H7 (cell line): ENCODE measurements at places on chromosomes 4 and X. TPM values are rescaled to one million over a fixed set of nuclear protein-coding genes. Genes with fewer than 3 reads are reported as not detected.

REELD1 gene
- total RNA-seq = 0.14 TPM in 1 of 2 replicates, not detected in the other

KLHL13 gene
- 5.8 and 6.8 TPM in 2 replicates for total RNA-seq

LUZP4 gene
- 0.33 TPM in 1 of 2 replicates, not detected in the other for total RNA-seq

PQBP1 gene
- total RNA-seq = 30.2 and 39.8 TPM in 2 replicates

CLCN5 gene
- 7.3 and 9.3 TPM in 2 replicates for total RNA-seq

CA5B gene
- 4.9 and 5.4 TPM in 2 replicates for total RNA-seq

PDLIM3 gene
- 2.7 and 7.0 TPM in 2 replicates for total RNA-seq

RS1 gene
- not detected in 2 replicates for total RNA-seq

GRCh38 chr4:13543839-13544605, at the start of gene NKX3-2:
NKX3-2 (minus strand) TSS chr4:13544508; CDS start chr4:13544414, 94 bp downstream.
- peak; percentile 83 for DNase-seq

DNA sequence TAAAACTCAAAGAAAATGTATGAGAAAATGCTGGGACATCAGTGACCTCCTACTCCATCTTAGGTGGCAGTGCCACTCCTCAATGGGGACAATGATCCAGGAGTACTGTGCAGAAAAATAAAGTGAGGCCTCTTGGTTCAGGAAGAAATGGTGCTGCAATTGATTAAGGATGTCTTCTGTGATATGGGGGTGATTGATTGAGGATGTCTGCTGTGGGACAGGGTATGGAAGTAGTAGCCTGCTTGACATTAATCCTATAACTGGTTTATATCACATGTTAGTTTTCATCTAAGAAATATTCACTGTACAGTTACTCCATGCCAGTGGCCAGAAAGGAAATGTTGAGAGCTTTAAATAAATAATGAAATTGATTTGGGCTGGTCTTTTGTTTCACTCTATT, 20.5 kb downstream of the OTOP1 start:
- DNase-seq = no peak

- no peak for DNase-seq
Measured at GRCh38 chr4:181151856-181152255, 1091.3 kb upstream of the TENM3 start.

DNA sequence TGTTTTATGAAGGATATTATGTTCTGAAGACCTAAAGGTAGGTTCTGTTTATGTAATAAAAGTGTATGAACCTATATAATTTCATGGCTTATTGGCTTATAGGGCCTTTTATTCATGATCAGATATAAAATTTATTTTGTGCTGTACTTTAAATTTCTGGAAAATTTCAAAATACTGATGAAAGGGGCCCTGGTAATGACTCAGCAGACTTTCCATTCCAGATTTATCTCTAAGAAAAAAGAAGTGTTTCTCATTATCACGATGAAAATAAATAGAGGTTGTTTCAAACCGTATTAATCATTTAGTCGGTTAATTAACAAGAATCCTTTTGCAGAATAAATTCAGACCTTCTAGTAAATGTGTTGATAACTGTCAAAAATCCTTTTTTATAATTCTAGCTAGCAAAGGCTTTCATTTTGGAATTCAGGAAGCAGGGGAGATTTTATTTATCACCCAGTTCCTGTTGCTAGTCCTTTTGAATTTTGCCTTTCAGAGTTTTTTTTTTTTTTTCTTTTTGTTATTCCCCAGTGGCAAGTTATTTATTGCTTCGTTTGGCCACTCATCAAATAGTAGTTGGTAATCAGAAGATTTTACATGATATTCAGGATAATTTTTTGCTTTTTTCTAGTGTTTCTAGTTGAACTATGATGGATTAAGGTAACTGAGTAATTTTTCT, 5.4 kb upstream of the TAPT1 start:
- no peak for DNase-seq

GRCh38 chr4:174592985-174593335, 70.7 kb upstream of the HPGD start:
- DNase-seq = no peak

- DNase-seq = no peak
Measured at GRCh38 chr4:155304375-155304774, 72.4 kb downstream of the MAP9 start.

GRCh38 chr4:180489787-180490186, 1753.4 kb upstream of the TENM3 start:
- no peak for DNase-seq

DNA sequence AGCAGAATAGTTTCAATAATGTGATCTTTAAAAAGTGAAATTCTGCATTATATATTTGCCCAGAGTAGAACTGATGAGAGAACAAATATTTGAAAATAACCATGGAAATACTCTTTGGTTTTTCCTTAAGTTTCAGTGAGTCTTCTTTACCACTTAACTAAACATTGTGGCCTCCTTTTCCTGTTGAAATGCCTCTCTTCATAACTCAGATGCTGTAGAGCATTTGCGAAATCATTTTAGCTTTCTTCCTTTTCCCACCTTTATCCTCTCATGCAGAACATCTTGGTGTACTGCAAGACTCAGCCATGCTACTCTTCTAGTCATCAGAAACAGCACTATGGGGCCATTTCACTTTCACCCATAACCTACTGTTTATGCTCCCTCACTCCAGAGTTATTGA, 48.2 kb downstream of the CASK start:
- no peak for DNase-seq

DNA sequence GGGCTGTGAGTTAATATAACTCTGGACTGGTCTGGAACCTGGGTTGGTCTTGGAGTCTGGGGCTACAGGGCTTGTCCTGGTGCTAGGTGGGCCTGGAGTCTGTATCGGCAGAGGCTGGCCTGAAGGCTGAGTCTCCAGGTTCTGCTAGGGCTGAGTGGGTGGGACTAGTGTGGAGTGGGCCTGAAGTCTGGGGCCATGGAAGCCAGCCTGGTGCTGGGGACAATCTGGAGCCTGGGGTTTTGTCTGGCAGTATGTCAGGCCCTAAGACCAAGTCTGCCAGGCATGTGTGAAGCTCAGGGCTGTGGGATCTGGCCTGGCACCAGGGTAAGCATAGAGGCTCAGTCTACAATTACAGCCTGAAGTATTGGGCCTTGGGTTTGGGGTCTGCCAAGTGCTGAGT, 742.6 kb upstream of the GRIA3 start:
- no peak for DNase-seq

- DNase-seq = no peak
Measured at GRCh38 chr4:121584836-121585235, 111.9 kb downstream of the ANXA5 start.

- DNase-seq = no peak
Measured at GRCh38 chrX:153924149-153924861, 1.8 kb downstream of the ARHGAP4 start.

DNA sequence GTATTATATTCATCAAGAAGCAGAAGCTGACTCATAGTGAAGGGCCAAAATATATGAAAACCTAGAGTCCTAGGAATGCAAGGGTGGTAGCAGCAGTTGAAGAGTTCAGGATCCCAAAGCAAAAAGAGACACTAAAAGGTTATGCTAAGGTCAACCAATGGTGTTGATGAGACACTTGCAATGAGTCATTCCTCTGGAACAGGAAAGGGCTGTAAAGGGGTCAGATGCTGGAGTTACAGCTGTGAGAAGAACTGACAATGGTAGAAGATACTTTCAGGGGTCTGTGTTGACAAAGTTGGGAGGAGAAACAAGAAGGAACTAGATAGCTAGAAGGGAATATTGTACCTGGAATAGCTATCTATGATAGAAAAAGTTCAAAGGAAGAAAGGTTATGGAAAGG, 47.5 kb downstream of the ZGRF1 start:
- no peak for DNase-seq

DNA sequence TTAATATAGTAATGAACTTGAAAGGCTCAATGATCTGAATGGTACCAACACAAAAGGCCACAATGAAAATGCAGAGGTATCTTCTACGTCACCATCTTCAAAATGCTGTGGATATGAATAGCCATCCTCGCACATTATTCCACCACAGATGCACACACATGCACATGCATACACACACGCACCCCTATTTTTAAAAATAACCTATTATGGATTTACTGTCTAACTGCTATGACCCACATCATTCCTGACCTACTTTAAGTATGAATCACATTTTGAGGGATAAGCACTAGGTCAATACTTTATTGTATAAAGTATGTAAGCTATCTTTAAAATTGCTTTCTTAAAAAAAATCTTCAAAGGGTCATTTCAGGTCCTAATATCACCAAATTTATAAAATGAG, 24.4 kb upstream of the CORIN start:
- DNase-seq = no peak

DNA sequence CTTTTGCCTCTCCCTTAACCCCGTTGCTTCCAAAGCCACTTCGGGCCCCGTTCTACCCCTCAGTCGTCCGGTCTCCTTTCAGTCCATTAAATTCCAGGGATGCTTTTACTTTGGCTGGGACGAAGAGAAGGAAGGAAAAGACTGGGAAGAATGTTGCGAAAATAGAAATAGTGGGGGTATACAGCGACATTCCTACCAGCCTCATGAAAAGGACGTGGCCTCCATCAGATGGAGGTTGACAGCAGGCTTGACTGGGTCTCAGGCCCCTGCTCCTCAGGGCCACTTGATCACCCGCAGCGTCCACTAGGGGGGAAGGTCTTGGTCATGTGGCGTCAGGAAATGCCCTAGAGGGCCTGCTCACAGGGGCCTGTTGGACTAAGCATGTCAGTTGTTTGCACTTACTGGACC, 657 bp upstream of the ANKRD50 start:
- peak; percentile 26 for DNase-seq
